SK-N-SH (cell line): ENCODE measurements at places on chromosomes 2 and 18.

GRCh38 chr2:209556354-209556961, 132.6 kb downstream of the MAP2 start:
- peak; percentile 27 for DNase-seq

DNA sequence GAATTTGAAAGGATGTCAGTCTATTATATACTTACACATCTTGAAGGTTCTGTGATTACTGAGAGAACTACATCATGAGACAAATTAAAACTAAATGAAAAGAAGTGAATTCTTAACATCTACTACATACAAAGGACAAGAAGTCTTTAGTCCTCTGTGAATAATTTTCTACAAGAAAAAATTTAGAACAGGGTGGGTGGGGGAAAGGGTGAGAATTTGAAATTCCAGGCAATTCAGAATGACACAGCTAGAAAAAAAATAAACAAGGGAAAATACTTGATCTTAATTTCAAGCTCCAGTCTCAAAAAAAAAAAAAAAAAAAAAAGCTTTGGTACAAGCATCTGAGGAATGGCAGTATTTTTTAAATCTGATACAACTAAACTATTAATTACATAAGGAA, 15.5 kb downstream of the CUL3 start:
- DNase-seq, result no peak

- DNase-seq, result no peak
Observed at GRCh38 chr2:109098251-109098920, 30.6 kb upstream of the SH3RF3 start.

GRCh38 chr2:233404222-233404621, 49.9 kb downstream of the DGKD start:
- no peak for DNase-seq

GRCh38 chr2:48080534-48081316, 174.4 kb upstream of the FBXO11 start:
- no peak for DNase-seq
